ENCODE measurements at places on chromosomes 7 and 10.

DNA sequence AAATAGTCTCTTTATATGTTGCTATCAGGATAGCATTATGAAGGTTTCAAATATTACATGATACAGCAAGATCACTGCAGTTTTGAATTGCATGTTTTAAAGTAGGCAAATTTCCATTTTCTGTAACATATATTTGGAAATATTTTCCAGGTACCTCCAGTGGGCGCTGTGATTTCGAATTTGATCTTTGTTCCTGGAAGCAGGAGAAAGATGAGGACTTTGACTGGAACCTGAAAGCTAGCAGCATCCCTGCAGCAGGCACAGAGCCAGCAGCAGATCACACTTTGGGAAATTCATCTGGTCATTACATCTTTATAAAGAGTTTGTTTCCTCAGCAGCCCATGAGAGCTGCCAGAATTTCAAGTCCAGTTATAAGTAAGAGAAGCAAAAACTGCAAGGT lies 299.0 kb downstream of the MALRD1 start:
- DNase-seq, result no peak

DNA sequence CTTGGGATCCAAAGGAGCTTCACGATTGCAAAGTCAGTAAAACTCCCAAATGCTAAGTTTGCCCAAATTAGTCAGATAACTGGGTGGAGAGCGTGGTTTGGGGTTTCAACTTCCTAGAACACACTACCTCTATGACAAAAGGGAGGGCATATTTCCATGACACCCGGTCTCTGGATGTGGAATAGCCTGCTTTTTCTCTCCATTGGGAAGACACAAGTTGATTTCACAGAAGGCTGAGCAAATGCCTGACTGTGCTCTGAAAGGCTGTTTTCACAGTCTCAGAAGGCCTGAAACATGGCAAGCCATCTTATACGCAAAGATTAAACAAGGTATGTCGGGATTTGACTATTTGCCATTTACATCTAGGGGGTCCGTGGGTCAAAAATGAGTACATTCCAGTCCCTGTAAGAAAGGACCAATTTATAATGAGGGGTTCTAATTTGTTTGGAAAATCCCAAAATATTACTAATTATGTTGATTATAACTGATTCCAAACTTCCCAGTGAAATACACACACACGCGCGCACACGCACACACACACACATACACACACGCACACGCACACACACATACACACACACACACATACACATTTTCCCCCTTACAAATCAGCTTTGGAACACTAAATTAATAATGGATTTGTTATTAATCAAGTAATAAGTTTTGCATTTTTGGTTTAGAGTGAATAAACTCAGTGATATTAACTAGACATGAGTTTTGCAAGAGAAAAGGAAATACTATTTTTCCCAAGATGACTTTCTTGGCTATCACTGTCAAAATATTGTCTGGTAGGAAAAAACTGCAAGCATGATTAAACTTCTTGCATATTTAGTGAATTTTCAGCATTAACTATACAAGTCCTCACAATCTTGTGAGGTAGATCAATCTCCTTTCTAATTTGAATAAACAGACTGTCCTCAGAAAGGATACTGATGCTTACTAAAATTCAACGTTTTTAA lies 105.0 kb downstream of the PRTFDC1 start:
- DNase-seq, result no peak

GRCh38 chr10:109504401-109504800 lies 418.9 kb downstream of the XPNPEP1 start:
- no peak for DNase-seq

- DNase-seq, result no peak
These were observed 1.3 kb downstream of the ABI1 start for GRCh38 chr10:26859241-26860101.

DNA sequence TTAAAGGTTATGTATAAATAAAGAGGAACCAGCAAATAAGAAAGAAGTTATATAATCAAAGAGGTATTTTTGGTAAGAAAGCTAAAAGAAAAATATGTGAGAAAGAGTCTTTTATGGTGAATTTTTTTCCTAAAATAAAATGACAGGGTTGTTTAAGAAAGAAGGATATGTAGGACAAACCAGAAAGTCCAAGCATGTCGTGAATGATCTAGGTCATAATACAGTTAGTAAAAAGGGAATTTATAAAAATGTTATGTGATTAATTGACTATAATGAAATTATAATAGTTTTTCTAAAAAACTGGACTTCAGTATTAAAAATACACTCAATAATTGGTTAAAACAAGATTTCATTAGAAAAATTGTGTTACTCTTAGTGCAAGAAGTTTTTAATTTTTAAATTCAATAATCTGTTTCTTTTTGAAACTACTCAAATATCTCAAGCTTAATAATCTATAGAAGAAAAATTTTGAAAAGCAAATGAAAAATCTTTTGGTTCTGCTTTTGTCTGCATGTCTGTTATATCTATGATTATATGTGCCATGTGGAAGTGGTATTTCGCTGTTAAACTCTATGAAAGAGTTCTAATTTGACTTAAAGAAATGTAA lies 23.3 kb downstream of the AVL9 start:
- no peak for DNase-seq

DNA sequence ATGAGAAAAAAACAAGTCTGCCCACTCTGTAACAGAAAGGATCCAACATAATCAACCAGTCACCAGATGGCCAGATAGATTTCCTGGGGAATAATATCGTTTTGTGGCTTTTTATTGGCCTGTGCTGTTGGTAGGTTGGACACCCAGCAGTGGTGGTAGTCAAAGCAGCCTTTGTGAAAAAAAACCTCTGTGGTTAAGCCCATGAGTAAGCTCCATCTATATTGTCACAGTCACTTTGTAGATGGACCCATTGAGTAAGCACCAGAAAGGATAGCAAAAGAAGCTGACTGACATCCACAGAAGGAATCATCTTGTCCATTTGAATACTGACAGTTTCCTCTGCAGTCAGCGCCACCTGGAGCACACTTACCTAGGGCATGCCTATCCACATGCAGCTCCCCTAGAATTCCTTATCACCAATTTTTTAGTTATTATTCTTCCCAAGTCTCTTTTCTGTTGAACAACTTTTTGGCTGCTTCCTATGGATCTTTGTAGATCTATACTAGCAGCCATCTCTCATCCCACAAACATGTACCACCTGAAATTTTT lies 96.9 kb downstream of the IQUB start:
- no peak for DNase-seq

- DNase-seq, result no peak
These were observed 151.6 kb downstream of the EMX2 start for GRCh38 chr10:117694190-117694589.

DNA sequence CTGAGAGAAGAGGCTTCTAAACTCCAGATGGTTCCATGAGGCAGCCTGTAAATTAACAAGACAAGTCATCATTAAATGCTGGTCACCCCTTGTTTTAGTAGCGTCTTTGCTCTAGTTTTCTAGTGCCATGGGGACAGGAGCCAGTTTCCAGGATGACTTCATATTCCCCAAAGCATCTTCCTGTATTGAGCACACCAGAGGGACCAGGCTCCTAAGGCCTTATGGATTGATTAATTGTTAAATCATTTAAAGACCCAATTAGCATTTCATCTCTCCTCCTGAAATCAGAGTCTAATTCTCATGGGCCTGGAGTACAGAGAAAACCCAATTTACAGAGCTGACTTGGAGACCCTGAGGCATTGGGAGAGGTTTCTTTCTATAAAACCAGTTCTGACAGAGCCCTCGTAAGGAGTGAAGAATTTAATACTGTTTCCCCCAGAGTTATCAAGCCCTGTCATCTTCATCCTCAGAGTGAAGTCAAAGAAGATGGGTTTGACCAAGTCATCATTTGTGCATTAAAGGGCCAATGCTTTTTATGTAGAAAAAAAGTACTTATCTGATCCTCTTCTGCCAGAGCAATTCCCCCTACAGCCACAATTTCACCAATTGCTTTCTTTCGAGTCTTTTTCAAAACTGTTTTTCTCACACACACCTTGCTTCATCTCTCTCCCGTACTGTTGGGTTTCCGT lies 678.7 kb downstream of the SDK1 start:
- DNase-seq, result no peak

GRCh38 chr10:52752801-52753445 lies 19.7 kb downstream of the MBL2 start:
- no peak for DNase-seq

DNA sequence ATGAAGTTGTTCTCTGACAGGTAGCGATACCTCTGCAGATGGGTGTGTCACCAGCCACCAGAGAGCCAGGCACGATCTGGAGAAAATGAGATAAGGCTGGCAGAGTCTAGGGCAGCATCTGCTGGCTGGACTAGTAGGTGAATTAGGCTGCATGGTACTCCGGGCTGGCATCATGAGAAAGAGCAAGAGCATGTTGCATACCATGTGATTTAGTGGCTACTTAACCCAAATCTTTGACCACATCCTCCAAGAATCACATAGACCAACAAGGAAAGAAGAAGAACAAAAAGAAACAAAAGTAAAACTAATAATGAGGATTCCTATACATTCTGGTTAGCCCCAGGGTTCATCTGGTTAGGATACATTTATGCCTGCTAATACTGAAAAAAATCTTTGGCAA lies 23.4 kb upstream of the FAM170B start:
- no peak for DNase-seq

- DNase-seq, result no peak
These were observed 97.0 kb upstream of the FAM20C start for GRCh38 chr7:95180-95862.

DNA sequence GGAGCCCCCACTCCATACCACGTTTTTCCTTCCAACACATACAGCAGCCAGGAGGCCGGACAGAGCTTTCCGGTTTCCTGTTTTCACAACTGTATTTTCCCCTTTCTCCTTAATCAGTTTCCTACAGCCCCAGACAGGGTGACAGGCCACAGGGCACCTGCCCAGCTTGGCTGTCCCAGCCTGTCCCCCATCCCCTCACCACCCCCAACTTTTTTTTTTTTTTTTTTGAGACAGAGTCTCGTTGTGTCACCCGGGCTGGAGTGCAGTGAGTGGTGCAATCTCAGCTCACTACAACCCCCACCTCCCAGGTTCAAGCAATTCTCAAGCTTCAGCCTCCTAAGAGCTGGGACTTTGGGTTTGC lies 10.3 kb upstream of the HSPB1 start:
- DNase-seq, result no peak
